Mesenteric fat pad (tissue), 1 donor: ENCODE measurements at places on chromosomes 7 and 10. TPM values are rescaled to one million over a fixed set of nuclear protein-coding genes. Genes with fewer than 3 reads are reported as not detected.

TDRD1 gene
- total RNA-seq: 0.16 TPM

TBATA gene
- total RNA-seq: not detected

OR2A12 gene
- total RNA-seq: not detected

PRKG1 gene
- total RNA-seq: 12.9 TPM

ZC3HAV1 gene
- total RNA-seq: 35.0 TPM

RASSF4 gene
- 122 TPM for total RNA-seq

DNA sequence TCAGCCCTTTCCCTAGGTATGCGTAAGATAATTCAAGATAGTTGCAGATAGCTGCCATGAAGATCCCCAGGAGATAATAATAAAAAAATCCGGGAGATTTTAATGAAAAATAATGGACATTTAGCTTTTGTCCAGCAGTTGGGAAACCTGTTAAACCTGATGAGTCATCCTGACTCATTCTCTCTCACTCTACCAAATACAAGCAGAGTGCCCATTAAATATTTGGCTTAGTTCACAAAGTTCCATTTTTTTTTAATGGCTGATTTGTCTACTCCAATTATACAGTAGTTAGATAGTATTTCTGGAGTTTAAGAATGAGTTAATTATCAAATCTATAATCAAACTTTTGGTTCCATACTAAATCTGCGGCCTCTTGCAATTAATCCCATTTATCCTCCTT is 2.1 kb upstream of the SHTN1 start:
- no peak for DNase-seq

GRCh38 chr7:150371996-150372270 is 3.3 kb downstream of the REPIN1 start:
- peak; percentile 86 for DNase-seq

- DNase-seq: no peak
Measured at GRCh38 chr10:132381741-132382140, 15.3 kb upstream of the PWWP2B start.

DNA sequence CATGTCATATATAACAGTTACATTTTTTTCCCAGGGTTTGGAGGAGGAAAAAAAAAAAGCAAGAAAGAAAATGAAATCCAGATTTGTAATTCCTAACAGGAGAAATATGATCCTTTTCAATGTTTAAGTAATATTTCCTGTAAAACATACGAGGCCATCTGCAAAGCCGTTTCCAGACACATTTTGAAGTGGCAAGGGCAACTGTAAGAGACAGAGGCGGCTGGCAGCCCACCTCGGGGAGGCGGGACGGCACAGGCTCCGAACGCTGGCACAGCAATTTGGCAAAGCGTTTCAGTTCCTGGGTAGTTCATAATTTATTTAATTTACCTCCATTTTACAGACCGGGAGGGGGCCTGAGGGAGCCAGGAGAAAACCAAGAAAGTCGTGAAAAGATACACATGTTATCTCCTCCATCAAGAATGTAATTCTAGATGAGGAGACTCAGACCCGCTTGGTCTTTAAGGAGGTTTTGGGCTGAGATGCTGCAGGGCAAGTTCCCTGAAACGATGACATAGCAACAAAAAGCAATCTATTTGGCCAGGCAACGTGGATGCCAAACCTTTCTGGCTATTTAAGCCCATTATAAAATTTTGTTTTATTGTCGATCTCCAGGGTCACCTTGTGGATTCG is 448.5 kb upstream of the MKI67 start:
- no peak for DNase-seq

- no peak for DNase-seq
Measured at GRCh38 chr7:97835296-97836138, 36.7 kb downstream of the ASNS start.

- no peak for DNase-seq
Measured at GRCh38 chr7:155449008-155449868, 8.7 kb upstream of the EN2 start.

DNA sequence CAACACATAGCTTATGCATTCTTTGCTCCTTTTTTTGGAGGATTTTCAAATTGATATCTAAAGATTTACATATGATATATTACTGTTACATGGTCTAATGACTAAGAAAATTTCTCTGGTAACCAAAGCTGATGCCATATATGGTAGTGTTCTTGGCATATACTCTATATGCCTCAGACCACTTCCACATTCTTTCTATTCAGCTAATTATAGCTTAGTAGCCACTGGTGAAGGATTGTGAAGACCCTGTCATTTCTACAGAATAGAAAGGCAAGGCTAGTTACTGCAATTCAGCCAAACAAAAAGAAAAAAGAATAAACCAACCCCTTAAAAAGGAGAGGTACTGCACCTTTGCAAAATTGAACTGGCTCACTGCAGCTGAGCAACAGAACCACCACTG is 3.7 kb downstream of the PURB start:
- no peak for DNase-seq

DNA sequence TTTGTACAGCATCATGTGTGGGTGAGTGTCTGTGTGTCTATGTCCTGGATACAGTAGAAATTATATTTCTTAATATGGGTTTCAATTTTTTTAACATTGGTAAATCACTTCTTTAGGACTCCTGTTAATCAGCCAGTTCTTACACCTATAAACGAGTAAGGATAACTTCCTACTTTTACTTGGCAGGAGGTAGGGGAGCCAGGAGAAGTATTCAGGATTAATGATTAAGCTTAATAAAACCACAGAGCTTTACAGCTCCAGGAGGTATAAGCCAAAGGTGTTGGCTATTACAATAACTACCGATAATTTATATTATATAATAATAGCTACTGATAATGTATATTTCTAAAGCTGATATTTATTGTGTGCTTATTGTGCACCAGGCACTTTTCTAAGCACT is 1.7 kb upstream of the FAM3C start:
- DNase-seq: no peak

DNA sequence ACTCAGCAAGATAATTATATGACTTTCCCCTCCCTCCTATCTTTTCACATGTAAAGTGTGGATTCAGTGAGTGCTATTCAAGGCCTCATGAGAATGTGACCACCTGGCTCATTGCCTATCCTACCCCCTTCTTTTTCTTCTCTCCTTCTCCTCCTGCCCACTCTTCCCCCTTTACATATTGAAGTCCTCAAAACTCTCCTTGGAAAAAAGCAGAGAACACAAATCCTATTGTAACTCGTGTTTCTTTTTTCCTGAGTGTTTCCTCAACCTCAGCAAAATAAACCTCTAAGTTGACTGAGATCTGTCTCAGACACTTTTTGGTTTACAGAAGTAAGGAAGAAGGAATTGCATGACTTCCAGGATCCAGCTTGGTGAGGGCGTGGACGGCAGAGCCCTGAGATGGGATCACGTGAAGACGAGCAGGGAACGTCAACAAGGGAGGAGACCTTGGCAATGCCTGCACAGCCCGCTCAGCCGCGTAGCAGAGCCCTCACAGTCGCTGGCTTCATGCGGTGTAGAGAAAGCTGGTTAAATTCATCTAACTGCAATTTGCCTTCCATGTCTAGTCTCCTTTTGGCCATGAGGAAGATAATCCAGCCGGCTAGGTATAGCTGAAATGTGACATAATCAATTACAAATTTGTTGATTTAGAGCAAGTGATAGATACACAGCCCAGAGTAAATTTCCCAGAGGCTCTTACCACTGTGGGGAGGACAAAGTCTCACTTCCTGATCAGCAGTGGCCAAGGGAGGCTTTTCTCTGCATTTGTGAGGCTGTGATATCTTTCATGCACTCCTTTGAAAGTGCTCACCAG is 75.7 kb downstream of the LYZL2 start:
- DNase-seq: peak; percentile 92

DNA sequence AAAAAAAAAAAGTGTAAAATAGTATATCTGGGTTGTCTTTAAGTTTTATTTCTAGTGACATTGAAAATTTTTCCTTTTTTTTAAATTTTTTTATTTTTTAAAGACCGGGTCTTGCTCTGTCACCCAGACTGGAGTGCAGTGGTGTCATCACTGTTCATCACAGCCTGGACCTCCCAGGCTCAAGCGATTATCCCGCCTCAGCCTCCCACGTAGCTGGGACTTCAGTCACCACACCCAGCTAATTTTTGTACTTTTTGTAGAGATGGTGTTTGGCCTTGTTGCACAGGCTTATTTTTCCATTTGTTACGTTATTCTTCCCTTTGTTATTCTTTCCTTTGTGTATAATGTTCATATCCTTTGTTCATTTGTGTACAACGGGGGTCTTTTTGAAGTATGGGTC is 30.1 kb downstream of the TSPAN14 start:
- DNase-seq: no peak

GRCh38 chr10:17599089-17599488 is 18.1 kb downstream of the HACD1 start:
- no peak for DNase-seq
